ENCODE measurements at places on chromosomes 3 and 15. TPM values are rescaled to one million over a fixed set of nuclear protein-coding genes. Genes with fewer than 3 reads are reported as not detected.

GOLGA8A gene
- 2.1 TPM for total RNA-seq

IMPG2 gene
- 0.08 TPM for total RNA-seq

DNA sequence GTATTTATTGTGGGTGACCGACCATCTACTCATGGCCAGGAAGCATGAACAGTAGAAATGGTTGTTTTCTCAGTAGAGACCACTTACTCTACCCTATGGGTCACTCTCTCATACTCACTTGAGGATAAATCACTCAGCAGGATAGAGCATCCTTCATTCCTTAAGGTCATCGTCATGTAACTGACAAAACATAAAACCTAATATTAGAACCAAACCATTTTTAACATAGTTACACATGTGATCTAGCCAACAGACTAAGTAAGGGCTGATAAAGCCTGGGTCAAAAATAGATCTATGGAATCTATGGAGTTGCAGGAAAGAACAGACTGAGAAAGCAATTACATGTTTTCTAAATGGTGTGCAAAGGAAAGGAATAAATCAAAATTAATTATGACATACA lies 769.1 kb downstream of the NTRK3 start:
- no peak for DNase-seq

- DNase-seq: no peak
Measured at GRCh38 chr15:60589253-60589652, 110.3 kb upstream of the ICE2 start.

- DNase-seq: no peak
Measured at GRCh38 chr3:172369590-172370259, 78.5 kb downstream of the GHSR start.

DNA sequence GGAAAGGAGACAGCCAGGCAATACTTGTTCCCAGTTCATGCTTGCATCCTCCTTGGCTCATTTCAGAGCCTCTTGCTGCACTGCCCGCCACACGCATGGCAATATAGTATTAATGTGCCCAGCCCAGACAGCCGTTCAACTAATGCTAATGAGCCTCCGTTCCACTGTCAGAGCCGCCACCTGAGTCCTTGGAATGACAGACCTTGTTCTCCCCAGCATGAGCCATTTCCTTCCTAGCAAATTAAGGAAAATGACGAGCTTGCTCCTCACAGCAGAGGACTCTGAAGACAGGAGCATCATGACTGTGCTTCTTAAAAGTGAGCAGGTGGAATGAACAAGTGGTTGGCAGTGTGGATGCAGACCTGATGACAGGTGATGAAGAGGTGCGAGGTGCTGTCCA lies 10.8 kb upstream of the LRRC15 start:
- no peak for DNase-seq

GRCh38 chr15:55279746-55280351 lies 9.8 kb downstream of the RAB27A start:
- DNase-seq: peak; percentile 79

DNA sequence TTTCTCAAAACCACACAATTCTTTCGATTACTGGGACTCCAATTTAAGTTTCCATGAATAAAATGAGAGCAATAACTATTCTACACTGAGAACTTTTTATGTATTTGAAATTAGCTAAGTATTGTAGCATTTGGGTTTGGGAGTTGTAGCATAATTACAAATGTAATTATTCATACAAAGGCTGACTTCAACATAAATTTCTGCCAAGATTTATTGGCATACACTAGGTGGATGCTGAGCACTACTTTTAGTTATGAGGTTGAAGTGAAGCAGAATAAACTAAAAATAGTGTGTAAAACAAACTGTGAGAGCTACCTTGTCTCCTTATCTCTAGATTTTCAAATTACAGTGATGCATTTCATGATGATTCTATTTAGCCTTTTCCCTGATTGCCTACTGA lies 516.1 kb downstream of the ZNF385D start:
- no peak for DNase-seq

DNA sequence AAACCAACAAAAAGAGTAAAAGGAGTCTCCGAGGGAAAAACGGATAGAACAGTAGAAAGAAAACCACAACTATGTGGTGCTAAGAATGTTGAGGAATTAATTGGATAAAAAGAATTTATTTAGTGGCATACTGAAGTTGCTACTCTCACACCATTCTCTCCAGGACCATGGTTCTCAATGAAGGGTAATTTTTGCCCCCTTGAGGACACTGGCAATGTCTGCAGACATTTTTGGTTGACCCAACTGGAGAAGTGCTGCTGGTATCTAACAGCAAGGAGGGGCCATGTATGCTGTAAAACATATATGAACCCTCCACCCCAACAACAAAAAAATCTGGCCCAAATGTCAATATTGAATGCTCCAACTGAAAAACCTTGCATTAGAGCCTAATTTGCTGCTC lies 85.9 kb upstream of the CSPG5 start:
- no peak for DNase-seq

- DNase-seq: no peak
Measured at GRCh38 chr3:28326458-28326926, 22.0 kb upstream of the ZCWPW2 start.
